ENCODE measurements at places on chromosomes 2 and 18.

DNA sequence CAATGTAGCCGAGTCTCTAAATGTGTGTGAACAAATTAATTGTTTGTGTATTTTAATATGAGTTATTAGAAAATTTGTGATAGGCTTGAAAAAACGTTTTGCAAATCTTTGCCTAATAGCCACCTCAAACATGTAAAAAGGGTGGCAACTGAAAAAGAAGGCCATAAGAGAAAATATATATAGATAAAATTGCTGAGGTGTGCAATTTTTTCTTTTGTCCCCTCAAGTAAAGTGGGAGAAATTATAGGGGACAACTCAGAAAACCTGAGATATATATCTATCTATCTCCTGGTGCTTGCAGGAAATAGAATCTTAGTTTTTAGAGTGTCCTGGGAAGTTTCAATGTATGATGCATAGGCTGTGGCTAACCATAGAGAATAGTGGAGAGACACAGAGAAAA lies 201.4 kb upstream of the LRP1B start:
- no peak for DNase-seq

DNA sequence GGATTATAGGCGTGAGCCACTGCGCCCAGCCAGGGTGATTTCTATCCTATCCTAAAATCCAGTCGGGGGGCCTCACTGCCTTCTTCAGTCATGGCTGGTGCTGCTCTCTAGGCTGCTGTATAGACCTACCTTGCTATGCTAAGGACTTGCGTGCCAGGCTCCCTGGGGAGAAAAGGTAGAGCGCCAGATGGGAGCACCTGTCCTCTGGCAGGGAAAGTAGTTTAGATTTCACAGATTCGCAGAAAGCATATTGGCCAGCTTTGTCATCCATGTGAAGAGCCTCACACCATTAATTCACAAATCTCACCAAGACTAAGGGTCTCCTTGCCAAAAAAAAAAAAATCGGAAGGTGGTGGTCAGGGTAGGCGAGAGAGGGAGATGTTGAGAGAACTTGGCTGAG lies 217.6 kb downstream of the ATAD2B start:
- DNase-seq = no peak

DNA sequence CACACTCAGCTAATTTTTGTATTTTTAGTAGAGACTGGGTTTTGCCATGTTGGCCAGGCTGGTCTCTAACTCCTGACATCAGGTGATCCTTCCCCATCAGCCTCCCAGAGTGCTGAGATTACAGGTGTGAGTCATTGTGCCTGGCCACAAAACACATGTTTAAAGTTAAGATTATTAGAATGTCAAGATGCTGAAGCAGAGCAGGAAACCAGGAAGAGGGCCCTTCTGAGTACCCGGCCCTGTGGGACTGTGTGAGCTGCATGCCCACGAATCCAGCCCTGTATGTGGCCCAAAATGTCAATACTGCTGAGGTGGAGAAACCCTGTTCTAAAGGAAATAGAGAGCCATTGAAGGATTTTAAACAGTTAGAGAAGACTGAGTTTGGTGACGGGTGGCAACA lies 31.0 kb upstream of the REV1 start:
- DNase-seq = no peak

DNA sequence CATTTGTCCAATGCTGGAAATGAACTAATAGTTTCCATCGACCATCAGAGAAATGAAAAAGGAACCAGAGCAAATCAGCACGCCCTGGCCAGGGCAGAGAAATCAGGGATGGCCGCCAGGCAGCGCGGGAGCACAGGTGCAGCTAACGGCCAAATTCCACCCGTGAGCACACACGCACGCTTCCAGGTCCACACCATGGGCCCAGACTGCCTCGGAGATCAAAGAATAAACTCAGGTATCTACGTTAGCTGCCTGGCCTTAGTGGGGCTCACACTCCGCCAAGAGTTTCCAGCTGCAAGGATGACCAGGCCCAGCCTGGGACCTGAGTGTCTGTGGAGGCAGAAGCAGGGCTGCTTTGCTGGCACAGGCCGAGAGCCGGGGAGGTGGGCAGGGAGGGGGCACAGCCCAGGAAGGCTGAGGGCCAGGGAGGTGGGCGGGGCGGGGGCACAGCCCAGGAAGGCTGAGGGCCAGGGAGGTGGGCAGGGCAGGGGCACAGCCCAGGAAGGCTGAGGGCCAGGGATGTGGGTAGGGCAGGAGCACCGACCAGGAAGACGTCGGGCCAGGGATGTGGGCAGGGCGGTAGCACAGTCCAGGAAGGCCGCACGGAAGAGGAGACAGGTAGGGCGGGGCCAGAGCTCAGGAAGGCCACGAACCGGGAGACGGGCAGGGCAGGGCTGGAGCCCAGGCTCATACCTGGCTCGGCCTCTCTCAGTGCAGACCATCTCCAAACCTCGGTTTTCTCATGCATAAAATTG lies 43.2 kb upstream of the SALL3 start:
- DNase-seq = no peak

GRCh38 chr2:8543383-8544170 lies 138.3 kb upstream of the ID2 start:
- DNase-seq = peak; percentile 54

- no peak for DNase-seq
Observed at GRCh38 chr2:15082105-15083058, 449.9 kb downstream of the LRATD1 start.

DNA sequence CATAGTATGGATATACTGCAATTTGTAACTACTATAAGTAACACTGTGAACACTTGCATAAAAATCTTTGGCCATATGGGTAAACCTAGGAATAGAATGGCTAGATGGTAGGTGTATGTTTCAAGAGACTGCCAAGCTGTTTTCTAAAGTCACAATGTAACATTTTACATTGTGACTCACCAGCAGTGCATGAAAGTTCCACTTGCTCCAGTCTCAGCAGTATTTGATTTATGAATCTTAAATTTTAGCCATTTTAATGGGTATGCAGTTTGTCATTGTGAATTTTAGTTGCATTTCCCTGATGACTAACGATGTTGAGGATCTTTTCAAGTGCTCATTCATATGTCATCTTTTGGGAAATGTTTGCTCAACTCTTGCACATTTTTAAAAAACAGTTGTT lies 86.1 kb downstream of the FARSB start:
- no peak for DNase-seq

GRCh38 chr18:28168725-28169124 lies 8.2 kb downstream of the CDH2 start:
- no peak for DNase-seq

DNA sequence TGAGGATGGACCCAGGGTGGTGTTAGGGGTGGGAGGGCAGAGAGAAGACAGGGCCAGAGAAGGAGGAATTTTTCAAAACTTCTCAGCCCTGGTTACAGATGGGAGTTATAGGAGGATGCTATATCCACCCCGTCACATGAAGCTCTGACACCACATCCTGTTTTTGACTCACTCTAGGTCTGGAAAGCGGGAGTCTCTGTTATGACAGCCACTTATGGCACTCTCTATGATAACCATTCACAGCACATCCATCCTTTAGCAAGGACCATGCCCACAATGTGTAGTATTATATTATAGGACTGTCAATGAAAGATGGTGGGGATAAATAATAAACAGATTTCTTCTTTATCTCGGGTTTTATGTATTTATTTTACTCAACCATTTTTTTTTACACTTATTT lies 461.2 kb downstream of the CDH2 start:
- DNase-seq = no peak

GRCh38 chr18:58896268-58896667 lies 31.6 kb downstream of the ZNF532 start:
- no peak for DNase-seq

GRCh38 chr18:79502782-79503181 lies 107.1 kb downstream of the NFATC1 start:
- no peak for DNase-seq

DNA sequence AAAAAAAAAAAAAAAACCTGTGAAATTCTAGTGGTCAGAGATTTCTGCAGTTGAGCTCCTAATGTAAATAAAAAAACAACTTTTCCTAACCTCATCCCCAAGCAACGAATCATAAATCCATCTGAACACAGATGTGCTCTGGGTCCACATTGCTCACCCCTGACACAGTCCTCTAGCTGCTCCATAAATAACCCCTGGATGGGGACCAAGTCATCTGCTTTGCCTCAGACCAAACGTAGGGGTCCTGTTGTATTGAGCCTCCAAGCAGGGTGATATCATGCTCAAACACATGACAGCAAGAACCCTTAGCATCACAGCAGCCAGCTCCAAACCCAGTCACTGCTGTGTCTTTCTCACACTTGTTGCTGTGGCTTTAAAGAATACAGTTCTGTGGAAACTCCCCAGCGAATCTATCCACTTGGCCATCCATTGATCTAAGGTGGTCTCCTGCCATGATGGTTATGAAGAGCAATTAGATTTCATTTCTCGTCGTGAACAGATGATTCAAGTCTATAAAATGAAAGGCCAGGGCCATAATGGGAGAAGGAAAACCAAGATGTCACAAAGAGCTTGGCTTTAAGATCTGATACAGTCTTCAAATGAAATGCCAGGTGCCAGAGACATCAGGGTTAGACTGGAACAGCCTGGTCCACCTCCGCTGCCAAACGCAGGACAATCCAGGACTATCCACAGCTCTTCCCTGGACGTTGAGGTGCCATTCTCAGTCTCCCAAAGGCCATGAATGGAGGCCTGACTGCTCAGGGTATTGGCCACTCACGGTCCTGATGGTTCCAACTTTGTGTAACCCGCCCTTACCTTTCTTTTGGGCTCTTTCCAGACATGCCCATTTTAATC lies 39.0 kb downstream of the TBC1D8 start:
- DNase-seq = peak; percentile 86

- DNase-seq = no peak
Observed at GRCh38 chr2:4151521-4151920, 448.1 kb downstream of the DCDC2C start.

- DNase-seq = no peak
Observed at GRCh38 chr2:8219096-8219495, 462.8 kb upstream of the ID2 start.

GRCh38 chr2:71510938-71511337 lies 57.6 kb downstream of the DYSF start:
- DNase-seq = no peak

- no peak for DNase-seq
Observed at GRCh38 chr18:79935499-79935898, 16.0 kb downstream of the SLC66A2 start.

DNA sequence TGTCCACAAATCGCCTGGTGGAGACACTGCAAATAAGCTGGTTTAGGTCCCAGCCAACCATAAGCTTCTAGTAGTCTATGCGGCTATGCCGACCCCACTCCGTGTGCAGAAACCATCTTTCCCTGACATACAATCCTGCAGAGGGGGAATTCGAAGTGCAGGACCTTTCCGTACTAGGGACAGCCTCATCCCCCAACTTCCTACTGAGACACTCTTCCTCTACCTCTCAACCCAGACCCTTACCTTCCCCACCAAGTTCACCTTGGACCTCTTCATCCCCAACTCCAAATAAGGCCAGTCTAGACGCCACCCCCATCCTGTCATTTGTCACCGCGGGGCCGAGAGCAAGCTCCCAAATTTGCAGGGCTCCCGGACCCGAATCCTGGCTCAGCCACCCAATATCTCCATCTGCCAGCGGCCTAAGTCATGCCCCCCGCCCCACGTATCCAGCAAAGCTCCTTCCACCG lies 496 bp downstream of the SUCLG1 start:
- peak; percentile 35 for DNase-seq

GRCh38 chr2:79723830-79724229 lies 211.0 kb downstream of the CTNNA2 start:
- DNase-seq = no peak

- DNase-seq = no peak
Observed at GRCh38 chr2:123468071-123468470, 557.0 kb upstream of the CNTNAP5 start.

Measured in tongue (tissue), 3 donors.